ENCODE measurements at places on chromosomes 13 and 19. TPM values are rescaled to one million over a fixed set of nuclear protein-coding genes. Genes with fewer than 3 reads are reported as not detected.

- H3K27me3 ChIP-seq = no peaks in the 10 kb centered on the region
- H3K36me3 ChIP-seq = no peaks in the 10 kb centered on the region
- no peaks in the 10 kb centered on the region for H3K4me1 ChIP-seq
- no peak overlapping the region for H3K27ac ChIP-seq
- H3K4me3 ChIP-seq = no peak overlapping the region
Observed at GRCh38 chr19:31543456-31543855, 194.2 kb upstream of the TSHZ3 start.

GRCh38 chr19:27776020-27776419, 1436.9 kb downstream of the UQCRFS1 start:
- H3K27ac ChIP-seq = no peak overlapping the region
- H3K4me1 ChIP-seq = no peaks in the 10 kb centered on the region
- H3K4me3 ChIP-seq = no peak overlapping the region
- no peaks in the 10 kb centered on the region for H3K36me3 ChIP-seq

- DNase-seq = no peak
- H3K27ac ChIP-seq = no peak overlapping the region
- no peaks in the 10 kb centered on the region for H3K27me3 ChIP-seq
- no peak overlapping the region for H3K4me3 ChIP-seq
Observed at GRCh38 chr19:17268754-17269153, 1.5 kb downstream of the BABAM1 start.

DNA sequence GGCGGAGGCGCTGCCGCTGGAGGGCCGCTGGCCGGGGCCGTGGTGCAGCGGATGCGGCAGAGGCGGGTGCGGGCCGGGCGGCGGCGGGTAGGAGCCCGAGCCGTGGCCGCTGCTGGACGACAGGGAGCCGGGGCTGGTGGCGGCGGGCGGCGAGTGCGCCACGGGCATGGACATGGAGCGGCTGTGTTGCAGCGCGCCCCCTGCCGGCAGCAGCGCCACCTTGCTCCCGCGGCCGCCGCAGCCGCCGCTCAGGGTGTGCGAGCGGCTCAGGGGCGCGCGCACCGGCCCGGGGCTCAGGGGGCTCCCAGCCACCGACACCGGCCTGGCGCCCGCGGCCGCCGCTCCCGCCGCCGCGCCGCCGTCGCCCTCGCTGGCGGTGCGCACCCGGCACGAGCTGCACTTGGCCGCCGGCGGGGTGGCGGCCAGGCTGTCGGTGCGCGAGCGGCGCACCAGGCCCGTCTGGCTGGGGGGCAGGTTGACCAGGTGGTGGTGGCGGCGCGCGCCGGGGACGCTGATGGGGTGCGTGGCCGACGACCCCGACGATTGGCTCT, 1.7 kb downstream of the IRS2 start:
- peak overlapping the region; percentile 83 for H3K4me3 ChIP-seq
- peak overlapping the region; percentile 89 for H3K27ac ChIP-seq
- peak; percentile 64 for DNase-seq
- peaks cover 6% of the 10 kb centered on the region for H3K36me3 ChIP-seq

PRR36 gene
- total RNA-seq = 2.5 TPM

DNA sequence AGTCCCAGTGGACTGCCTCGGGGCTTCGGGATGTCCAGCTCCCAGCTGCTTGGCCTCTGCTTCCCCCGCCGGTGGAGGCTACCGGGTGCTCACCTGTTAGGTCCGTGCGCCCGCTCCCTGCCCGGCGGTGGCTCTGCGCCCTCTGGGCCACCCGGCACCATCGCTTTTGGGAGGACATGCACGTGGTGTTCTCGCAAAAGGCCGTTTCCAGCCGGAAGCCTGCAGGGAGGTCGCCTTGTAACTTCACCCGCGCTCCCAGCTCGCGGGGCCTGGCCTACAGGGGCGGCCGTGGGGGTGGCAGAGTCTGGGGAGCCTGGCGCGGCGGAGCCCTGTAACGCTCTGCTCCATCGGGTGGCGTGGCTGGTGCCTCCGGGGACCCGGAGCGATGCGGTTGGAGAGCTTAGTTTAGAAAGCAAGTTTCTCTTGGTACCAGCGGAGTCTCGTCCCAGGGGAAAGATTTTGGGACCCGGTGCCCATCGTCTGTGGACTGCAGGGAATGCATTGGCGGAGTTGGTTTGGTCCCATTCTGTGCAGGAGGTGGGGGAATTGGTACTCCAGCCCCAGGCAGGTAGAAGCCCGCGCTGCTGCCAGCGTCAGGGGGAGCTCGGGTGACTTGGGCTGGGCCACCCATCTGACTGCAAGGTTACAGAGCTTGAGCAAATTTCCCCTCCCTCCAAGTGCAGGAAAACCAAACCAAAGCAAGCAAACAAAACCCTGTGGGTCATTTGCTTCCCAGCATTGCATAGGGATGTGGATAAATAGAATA, 673 bp downstream of the SPATA13 start:
- peak overlapping the region; percentile 95 for H3K4me3 ChIP-seq
- peaks cover 18% of the 10 kb centered on the region for H3K4me1 ChIP-seq
- H3K36me3 ChIP-seq = no peaks in the 10 kb centered on the region
- DNase-seq = no peak
- H3K27ac ChIP-seq = peak overlapping the region; percentile 82

- peaks cover 5% of the 10 kb centered on the region for H3K4me1 ChIP-seq
- peaks cover 42% of the 10 kb centered on the region for H3K27me3 ChIP-seq
- no peak for DNase-seq
- H3K27ac ChIP-seq = no peak overlapping the region
- H3K4me3 ChIP-seq = no peak overlapping the region
- H3K36me3 ChIP-seq = no peaks in the 10 kb centered on the region
Observed at GRCh38 chr19:9937001-9937411, 691 bp upstream of the OLFM2 start.

CYSLTR2 gene
- not detected for total RNA-seq

DNA sequence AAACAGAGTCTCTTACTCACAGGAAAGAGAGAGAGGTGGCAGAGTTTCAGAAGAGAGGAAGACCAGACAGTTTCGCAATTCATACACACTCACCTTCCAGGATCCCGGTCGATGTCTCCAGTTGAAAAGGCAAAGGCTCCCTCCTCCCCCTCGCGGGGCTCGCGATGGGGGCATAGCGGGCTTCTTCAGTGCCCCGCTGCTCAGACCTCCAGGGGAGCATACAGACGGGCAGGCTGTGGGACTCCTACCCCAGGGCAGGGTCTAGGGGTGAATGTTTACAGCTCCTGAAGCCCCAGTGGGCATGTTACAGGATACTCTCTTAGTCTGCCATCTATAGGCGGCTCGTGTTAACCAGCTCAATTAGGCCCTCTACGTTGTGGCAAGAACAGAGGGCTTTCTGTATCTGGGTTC, 139.2 kb downstream of the SLITRK5 start:
- no peaks in the 10 kb centered on the region for H3K4me1 ChIP-seq
- no peaks in the 10 kb centered on the region for H3K36me3 ChIP-seq
- DNase-seq = no peak
- no peaks in the 10 kb centered on the region for H3K27me3 ChIP-seq
- no peak overlapping the region for H3K4me3 ChIP-seq

GRCh38 chr13:97757807-97758206, 195.7 kb upstream of the IPO5 start:
- no peak for DNase-seq
- no peak overlapping the region for H3K4me3 ChIP-seq
- no peak overlapping the region for H3K27ac ChIP-seq
- no peaks in the 10 kb centered on the region for H3K27me3 ChIP-seq
- H3K36me3 ChIP-seq = no peaks in the 10 kb centered on the region

LATS2 gene
- total RNA-seq = 49.4 TPM

DNA sequence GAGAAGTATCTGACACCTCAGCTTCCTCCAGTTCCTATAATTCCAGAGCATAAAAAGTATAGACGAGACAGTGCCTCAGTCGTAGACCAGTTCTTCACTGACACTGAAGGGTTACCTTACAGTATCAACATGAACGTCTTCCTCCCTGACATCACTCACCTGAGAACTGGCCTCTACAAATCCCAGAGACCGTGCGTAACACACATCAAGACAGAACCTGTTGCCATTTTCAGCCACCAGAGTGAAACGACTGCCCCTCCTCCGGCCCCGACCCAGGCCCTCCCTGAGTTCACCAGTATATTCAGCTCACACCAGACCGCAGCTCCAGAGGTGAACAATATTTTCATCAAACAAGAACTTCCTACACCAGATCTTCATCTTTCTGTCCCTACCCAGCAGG, 3.1 kb downstream of the KLF5 start:
- H3K27ac ChIP-seq = peak overlapping the region; percentile 88
- DNase-seq = no peak
- H3K36me3 ChIP-seq = peaks cover 3% of the 10 kb centered on the region
- H3K4me3 ChIP-seq = peak overlapping the region; percentile 93

SIGLEC7 gene
- total RNA-seq = 0.87 TPM

RFX2 gene
- total RNA-seq = 14.7 TPM

DNA sequence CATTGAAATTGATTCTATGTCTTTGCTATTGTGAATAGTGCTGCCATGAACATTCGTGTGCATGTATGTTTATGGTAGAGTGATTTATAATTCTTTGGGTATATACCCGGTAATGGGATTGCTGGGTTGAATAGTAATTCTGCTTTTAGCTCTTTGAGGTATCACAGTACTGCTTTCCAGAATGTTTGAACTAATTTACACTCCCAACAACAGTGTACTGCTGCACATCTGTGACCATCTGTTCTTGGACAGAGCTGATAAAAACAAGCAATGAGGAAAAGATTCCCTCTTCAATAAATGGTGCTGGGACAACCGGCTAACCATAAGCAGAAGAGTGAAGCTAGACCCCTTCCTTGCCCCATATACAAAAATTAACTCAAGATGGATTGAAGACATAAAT, 231.0 kb downstream of the MYO16 start:
- H3K36me3 ChIP-seq = no peaks in the 10 kb centered on the region
- H3K27ac ChIP-seq = no peak overlapping the region
- DNase-seq = no peak
- no peaks in the 10 kb centered on the region for H3K4me1 ChIP-seq
- no peak overlapping the region for H3K4me3 ChIP-seq
- H3K27me3 ChIP-seq = no peaks in the 10 kb centered on the region

DNA sequence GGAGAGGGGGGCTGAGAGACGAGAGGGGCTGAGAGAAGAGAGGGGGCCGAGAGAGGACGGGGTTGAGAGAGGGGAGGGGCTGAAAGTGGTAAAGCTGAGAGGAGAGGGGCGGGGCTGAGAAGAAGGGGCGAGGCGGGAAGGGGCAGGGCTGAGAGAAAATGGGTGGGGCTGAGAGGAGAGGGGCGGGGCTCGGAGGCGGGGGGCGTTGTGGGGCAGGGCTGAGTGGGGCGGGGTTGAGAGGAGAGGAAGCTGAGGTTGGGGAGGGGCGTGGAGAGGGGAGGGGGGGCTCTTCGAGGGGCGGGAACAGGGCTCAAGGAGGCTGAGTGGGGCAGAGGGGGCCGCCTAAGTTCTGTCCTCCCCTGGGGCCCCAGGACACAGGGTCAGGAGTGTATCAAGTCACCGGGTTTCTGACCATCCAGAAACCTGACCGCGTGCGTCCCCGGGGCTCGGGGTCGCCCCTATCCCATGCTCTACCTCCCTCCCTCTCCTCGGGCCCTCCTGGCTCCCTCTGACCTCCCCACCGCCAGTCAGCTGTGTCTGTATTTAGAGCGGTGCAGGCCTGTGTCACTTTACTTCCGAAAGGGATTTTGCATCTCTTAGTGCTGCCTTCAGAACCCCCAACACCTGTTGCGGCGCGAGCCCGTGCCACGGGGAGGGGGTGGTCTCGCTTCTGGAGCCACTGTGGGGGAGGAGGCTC, 38.6 kb upstream of the SEMA6B start:
- peaks cover 19% of the 10 kb centered on the region for H3K4me1 ChIP-seq
- H3K27ac ChIP-seq = no peak overlapping the region
- no peak for DNase-seq

GRCh38 chr13:85544756-85545155, 254.5 kb downstream of the SLITRK6 start:
- no peaks in the 10 kb centered on the region for H3K4me1 ChIP-seq
- no peaks in the 10 kb centered on the region for H3K36me3 ChIP-seq
- no peak for DNase-seq
- no peak overlapping the region for H3K4me3 ChIP-seq

GRCh38 chr19:28907534-28907933, 305.4 kb downstream of the UQCRFS1 start:
- no peaks in the 10 kb centered on the region for H3K27me3 ChIP-seq
- H3K4me3 ChIP-seq = no peak overlapping the region
- no peaks in the 10 kb centered on the region for H3K36me3 ChIP-seq
- no peak overlapping the region for H3K27ac ChIP-seq

DNA sequence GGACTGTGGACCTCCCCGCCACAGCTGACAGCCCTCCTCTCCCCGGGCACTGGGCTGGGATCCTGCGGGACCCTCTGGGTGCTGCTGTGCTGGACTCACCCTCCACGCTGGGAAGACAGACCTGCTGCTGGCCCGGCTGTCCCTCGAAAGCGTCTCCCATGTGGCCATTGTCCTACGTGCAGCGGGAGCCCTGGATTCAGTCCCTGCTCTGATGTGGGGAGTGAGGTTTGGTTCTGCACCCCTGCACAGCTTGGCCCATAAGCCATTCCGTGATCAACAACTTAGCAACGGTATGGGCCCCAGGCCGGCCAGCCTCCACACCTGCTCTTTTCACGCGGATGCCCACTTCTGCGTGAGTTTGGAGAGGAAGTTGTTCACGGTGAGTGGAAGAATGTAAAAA, 195.2 kb downstream of the TEX29 start:
- no peak overlapping the region for H3K27ac ChIP-seq
- H3K4me3 ChIP-seq = no peak overlapping the region
- H3K4me1 ChIP-seq = no peaks in the 10 kb centered on the region
- H3K36me3 ChIP-seq = no peaks in the 10 kb centered on the region

DNA sequence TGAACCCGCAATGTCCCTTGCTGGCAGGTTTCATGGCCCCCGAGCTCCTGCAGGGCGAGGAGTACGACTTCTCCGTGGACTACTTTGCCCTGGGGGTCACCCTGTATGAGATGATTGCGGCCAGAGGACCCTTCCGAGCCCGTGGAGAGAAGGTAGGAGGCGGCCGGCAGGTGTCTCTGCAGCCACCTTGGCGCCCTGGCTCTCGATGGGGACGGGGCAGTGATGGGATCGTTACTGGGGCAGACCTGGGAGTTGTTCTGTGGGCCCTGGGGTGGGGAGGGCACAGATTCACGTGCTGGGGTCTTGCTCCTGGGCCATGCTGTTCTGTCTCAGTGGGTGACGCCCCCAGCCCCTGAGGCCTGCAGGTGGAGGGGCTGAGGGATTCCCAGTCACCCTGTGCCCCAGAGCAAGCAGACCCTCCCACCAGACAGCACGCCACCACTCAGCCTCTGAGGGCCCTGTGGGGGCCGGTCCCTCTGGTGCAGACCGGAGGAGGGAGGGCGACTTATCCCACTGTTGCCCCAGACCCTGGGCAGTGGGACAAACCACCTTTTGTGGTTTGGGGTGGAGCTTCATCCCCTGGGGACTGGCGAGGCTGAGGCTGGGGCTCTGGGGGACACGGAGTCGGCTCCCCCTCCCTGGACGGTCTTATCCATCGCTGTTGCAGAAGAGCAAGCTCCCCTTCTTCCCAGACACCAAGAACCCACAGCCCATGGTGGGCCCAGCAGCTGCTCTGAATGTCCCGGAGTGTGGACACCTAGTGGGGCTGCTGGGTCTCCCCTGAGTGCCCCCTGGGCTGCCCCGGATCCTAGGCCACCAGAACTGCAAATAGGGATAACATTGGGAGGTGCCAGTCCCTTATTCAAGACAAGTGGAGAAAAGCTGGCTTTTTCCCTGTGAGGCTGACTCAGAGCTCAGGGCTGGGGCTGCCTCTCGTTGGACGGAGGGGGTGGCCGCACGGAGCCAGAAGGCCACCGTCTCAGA, 27.5 kb upstream of the TMEM255B start:
- H3K36me3 ChIP-seq = no peaks in the 10 kb centered on the region
- no peak for DNase-seq
- no peak overlapping the region for H3K4me3 ChIP-seq
- no peak overlapping the region for H3K27ac ChIP-seq
- peaks cover 1% of the 10 kb centered on the region for H3K4me1 ChIP-seq
- H3K27me3 ChIP-seq = no peaks in the 10 kb centered on the region

GRCh38 chr13:59000770-59001169, 1163.0 kb downstream of the DIAPH3 start:
- H3K36me3 ChIP-seq = no peaks in the 10 kb centered on the region
- DNase-seq = no peak
- no peaks in the 10 kb centered on the region for H3K27me3 ChIP-seq
- H3K4me3 ChIP-seq = no peak overlapping the region
- no peak overlapping the region for H3K27ac ChIP-seq
- no peaks in the 10 kb centered on the region for H3K4me1 ChIP-seq

All from tibial nerve (tissue), 4 donors.